ENCODE measurements at places on chromosomes 16 and 17.

DNA sequence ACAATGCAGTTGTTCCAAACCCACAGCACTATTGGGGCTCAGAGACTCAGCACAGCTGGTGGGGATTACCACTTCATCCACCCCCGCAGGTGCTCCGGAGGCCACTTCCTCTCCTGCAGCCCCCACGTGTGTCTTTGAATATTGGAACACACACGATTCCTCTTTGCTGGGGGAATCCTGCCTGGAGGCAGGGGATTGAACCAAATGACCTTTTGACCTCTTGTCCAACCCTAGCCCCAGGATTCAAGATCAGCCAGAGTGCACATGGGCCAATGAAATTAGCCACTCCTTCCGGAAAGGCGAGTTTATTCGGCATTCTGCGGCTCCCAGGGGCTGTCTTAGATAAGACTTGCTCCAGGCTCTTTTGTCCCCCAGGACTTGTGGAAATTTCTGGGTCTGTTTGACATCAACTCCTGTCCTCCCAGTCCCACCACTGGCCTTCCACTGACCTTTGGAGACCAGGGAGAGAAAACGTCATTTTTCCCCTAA lies 350.2 kb downstream of the FOXL1 start:
- no peak overlapping the region for H3K27ac ChIP-seq
- no peak overlapping the region for H3K4me3 ChIP-seq
- DNase-seq, result no peak
- H3K4me1 ChIP-seq, result no peaks in the 10 kb centered on the region

DNA sequence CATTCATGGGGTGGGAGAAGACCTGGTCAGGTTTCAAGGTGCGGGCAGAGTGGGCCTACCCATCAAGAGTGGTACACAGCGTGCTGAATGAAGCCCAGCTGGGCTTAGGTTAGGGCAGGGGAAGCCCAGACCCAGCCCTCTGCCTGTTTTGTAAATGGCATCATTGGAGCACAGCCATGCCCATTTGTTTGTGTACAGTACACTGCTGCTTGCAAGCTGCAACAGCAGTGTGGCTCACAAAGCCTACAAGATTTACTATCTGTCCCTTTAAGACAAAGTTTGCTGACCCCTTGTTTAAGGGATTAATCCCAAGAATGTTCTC lies 230.1 kb upstream of the TNRC6C start:
- DNase-seq, result no peak
- H3K27me3 ChIP-seq, result peaks cover 25% of the 10 kb centered on the region
- H3K4me1 ChIP-seq, result no peaks in the 10 kb centered on the region
- no peak overlapping the region for H3K4me3 ChIP-seq

DNA sequence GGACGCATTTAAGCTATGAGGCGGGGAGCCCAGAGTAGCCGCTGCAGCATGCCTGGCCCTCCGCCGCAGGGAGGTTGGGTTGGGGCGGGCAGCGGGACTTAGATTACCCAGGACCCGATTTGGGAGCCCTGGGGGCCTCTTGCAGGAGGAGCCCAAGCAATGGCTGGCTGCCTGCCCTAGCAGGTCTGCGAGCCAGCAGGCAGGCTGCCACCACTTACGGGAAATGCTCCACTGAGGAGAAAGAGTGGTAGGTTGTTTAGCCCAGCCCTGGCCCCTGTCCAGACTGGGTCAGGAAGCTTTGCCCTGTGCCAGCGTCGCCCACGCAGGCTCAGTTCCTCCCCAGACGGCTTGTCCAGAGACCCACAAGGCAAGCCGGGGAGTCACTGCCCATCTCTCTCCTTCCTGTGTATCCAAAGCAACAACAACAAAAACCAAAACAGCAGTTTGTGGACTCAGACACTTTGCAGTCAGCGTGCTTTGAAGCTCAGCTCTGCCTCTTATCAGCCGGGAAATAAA lies 10.3 kb upstream of the TVP23A start:
- no peaks in the 10 kb centered on the region for H3K36me3 ChIP-seq
- H3K4me1 ChIP-seq, result no peaks in the 10 kb centered on the region
- no peak overlapping the region for H3K4me3 ChIP-seq
- H3K27ac ChIP-seq, result no peak overlapping the region

- DNase-seq, result no peak
- H3K36me3 ChIP-seq, result no peaks in the 10 kb centered on the region
- H3K27ac ChIP-seq, result no peak overlapping the region
- H3K4me3 ChIP-seq, result no peak overlapping the region
- H3K4me1 ChIP-seq, result peaks cover 9% of the 10 kb centered on the region
- peaks cover 22% of the 10 kb centered on the region for H3K27me3 ChIP-seq
Observed at GRCh38 chr17:32929588-32929987, 1.6 kb downstream of the TMEM98 start.

DNA sequence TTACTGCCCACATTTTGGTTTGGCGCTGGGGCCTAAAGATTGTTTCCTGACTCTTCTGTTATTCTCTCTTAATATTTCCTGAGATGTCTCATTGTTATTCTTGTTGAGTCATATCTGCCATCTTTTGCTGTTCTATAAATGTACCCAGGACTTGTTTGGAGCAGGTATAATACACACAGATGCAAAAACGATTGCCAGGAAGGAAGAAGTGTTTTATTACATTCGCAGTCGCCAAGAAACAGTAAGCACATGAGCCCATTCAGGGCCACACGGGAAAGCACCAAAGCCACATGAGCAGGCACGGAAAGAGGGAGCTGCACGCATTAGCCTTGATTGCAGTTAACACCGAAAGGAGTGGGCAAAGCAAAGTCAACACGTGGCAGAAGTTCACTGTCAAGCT lies 70.2 kb downstream of the ARHGAP44 start:
- no peak overlapping the region for H3K4me3 ChIP-seq
- H3K36me3 ChIP-seq, result no peaks in the 10 kb centered on the region
- H3K27ac ChIP-seq, result no peak overlapping the region
- H3K4me1 ChIP-seq, result no peaks in the 10 kb centered on the region
- no peak for DNase-seq
- no peaks in the 10 kb centered on the region for H3K27me3 ChIP-seq

- no peaks in the 10 kb centered on the region for H3K4me1 ChIP-seq
- H3K27ac ChIP-seq, result no peak overlapping the region
- DNase-seq, result no peak
Observed at GRCh38 chr17:77677211-77677610, 281.3 kb upstream of the TNRC6C start.

DNA sequence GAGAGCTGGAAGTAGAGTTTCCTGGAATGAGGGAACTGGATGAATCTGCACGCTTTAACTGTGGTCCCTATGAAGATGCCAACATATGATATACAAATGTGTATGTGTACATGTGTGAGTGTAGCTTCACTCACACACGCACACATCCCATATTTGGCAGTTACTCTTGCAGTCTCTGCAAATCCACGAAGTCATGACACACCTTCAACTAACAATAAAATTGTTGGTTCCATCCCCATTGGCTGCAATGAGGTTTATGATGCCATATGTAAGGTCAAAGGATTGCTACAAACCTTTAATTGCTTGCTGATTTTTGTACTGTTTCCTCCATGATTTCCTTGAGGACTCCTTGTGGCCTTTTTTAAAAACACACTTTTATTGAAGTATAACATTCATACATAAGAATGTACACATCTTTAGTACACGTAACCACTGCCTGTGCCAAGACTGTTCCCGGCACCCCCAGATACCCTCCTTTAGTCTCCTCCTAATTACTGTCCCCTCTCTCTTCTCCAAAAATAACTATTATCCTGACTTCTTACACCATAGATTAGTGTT lies 22.0 kb downstream of the MYO1D start:
- no peak for DNase-seq
- H3K36me3 ChIP-seq, result no peaks in the 10 kb centered on the region
- H3K4me1 ChIP-seq, result no peaks in the 10 kb centered on the region
- H3K27me3 ChIP-seq, result peaks cover 2% of the 10 kb centered on the region
- no peak overlapping the region for H3K27ac ChIP-seq

DNA sequence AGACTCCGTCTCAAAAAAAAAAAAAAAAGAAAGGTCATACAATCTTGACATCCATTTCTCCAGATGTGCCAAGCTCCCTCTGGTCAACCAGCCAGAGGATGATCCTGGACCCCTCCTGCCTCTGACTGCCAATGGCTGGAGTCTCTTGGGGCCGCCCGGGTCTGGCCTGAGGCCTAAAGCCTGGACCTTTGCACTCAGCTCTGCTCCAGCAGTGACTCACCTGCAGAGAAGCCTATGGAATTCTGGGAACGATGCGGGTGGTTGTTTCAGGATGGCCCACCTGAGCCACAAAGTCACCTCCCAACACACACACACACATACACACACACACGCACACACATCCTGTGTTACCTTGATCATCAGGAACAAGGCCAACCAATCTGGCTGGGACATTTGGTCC lies 64.0 kb upstream of the DNAH17 start:
- H3K4me3 ChIP-seq, result no peak overlapping the region
- no peaks in the 10 kb centered on the region for H3K36me3 ChIP-seq
- DNase-seq, result no peak
- H3K4me1 ChIP-seq, result peaks cover 9% of the 10 kb centered on the region
- H3K27ac ChIP-seq, result no peak overlapping the region

- no peak overlapping the region for H3K27ac ChIP-seq
- no peak overlapping the region for H3K4me3 ChIP-seq
- H3K4me1 ChIP-seq, result no peaks in the 10 kb centered on the region
- peaks cover 67% of the 10 kb centered on the region for H3K36me3 ChIP-seq
Observed at GRCh38 chr16:16092925-16093627, 130.2 kb downstream of the ABCC6 start.

GRCh38 chr17:78959803-78960202 lies 19.9 kb downstream of the LGALS3BP start:
- no peak overlapping the region for H3K4me3 ChIP-seq
- no peaks in the 10 kb centered on the region for H3K36me3 ChIP-seq
- no peak for DNase-seq
- H3K4me1 ChIP-seq, result no peaks in the 10 kb centered on the region

- DNase-seq, result no peak
- H3K27ac ChIP-seq, result no peak overlapping the region
- no peak overlapping the region for H3K4me3 ChIP-seq
Observed at GRCh38 chr16:66052745-66053144, 313.7 kb upstream of the CDH5 start.

DNA sequence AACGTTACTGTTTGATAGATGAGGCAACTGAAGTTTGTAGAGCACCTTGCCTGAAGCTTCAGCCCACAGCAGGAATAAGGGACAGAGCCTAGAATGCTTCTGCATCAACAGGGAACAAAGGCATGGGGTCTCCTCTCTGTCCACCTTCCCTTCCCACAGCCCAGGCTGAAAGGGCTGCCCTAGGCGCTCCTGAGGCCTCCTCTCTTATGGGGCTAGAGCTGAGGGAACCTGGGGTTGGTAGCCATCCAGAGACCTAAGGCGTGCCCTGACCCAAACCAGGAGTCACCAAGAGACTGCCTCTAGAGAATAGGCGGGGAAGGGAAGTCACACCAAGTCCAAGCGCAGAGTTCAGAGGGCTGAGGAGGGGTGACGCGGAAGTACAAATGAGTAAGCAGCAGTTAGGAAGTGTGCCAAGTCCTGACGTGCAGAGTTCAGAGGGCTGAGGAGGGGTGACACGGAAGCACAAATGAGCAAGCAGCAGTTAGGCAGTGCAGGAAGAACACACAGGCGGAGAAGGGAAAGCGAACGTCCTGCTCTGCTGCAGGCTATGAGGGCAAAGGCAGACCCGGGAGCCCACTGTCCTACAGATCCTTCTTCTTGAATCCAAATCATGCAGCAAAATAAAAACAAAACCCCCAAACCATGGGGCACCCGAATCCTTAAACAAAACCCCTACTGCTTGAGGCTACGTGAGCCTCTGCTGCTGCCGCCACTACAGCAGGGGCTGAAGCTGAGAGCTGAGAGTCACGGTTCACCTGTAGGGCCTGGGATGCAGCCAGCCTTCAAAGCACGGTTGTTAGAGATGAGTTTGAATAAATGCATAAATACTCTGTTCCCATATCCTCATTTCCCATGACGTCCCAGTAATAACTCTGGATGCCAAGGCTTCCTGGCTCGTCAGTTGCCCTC lies 2.7 kb upstream of the SPG7 start:
- peak; percentile 87 for DNase-seq
- no peaks in the 10 kb centered on the region for H3K27me3 ChIP-seq
- peaks cover 47% of the 10 kb centered on the region for H3K4me1 ChIP-seq
- H3K4me3 ChIP-seq, result peak overlapping the region; percentile 73
- H3K36me3 ChIP-seq, result peaks cover 1% of the 10 kb centered on the region

DNA sequence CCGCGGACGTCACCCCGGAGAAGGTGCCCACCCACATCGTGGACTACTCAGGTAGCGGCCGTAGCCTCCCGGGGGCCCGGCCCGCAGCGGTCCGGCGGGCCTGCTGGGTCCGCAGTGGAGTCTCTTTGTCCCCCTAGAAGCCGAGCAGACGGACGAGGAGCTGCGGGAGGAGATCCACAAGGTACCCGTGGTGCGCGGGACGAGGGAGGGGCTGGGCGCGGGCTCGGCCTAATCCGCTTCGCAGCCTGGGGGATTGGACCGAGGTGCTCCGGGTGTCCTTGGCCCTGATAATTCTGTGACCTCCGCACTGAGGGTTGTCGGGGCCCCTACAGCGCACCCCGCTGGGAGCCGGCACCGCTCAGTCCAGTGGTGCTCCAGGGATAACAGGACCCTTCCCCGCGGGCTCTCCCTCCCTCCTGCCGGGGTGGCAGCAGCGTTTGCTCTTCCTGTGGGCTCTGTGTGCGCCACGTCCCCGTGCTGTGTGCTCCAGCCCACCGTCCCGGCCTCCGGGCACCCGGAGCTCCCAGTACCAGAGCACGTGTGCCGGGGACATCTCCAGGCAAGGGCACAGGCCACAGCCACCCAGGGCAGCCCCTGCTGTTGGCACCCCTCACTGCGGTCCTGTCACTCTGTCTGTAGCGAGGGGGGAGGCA lies 713 bp downstream of the RHOT2 start:
- H3K36me3 ChIP-seq, result peaks cover 17% of the 10 kb centered on the region
- DNase-seq, result no peak
- H3K27me3 ChIP-seq, result no peaks in the 10 kb centered on the region
- peak overlapping the region; percentile 75 for H3K27ac ChIP-seq
- no peak overlapping the region for H3K4me3 ChIP-seq

DNA sequence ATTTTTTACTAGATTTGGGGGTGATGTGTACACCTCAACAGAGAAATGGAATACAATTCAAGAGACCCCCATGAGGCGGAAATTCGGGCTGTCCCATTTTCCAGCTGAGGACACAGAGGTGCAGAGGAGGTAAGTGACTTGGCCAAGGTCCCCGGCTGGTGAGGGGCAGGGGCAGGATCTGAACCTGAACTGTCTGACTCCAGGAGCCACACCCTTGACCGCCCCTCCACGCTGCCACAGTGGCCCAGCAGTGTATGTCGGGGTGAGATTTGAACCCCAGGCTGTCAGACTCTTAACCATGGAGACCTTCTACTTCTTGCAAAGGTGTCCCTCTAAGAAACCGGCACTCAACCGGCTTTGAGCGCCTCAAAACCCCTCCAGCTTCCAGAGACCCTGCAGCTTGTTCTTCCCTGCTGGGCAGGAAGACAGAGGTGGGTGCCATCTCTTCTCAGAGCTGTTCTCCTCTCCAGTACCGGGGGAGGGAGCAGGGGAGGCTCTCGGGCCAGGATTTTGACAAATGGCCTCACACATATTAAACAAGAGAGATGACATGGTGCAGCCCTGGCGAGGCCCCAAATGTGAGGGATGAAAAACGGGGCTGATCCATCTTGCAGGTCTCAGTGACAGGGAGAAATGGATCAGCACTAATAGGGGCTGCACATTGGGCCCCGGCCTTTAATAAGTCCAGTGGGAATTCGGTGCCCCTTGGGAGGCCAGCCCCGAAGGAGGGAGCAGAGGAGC lies 222.3 kb downstream of the GSG1L start:
- no peaks in the 10 kb centered on the region for H3K36me3 ChIP-seq
- peaks cover 3% of the 10 kb centered on the region for H3K27me3 ChIP-seq
- no peak overlapping the region for H3K27ac ChIP-seq
- H3K4me1 ChIP-seq, result no peaks in the 10 kb centered on the region

All from CD4-positive, CD25-positive, alpha-beta regulatory T cell (primary cell).